NCI-H2171 (cell line): ENCODE measurements at places on chromosomes 5 and 9.

- DNase-seq, result no peak
Observed at GRCh38 chr9:125137200-125137599, 6.1 kb downstream of the SCAI start.

GRCh38 chr5:14367364-14367763 is 214.2 kb upstream of the OTULINL start:
- no peak for DNase-seq

- DNase-seq, result no peak
Observed at GRCh38 chr5:143412661-143413342, 9.3 kb upstream of the NR3C1 start.

DNA sequence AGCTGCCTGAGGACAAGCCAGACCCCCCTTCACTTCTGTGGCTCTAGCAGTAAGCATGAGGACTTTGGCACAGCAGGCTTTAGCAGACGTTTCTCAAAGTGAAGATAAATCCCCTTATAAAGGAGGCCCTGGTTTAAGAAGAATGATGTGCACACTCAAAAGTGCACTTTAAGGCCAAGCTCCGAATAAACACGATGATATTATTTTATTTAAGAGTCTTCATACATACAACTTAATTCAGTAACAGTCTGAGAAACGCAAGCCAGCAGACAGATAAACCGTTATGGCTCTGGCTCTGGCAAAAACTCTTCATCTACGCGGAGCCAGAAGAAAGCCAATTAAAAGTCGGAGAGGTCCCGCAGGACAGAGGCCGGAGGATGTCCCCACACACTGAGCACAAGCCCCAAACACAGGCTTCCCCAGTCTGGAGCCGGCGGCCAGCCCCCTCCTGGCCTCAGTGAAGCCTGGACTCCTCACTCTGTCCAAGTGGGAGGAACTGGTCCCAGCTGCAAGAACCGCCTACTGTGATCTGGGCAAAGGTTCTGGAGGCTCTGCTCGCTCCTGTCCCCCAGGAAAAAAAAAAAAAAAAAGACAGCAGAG is 44.6 kb downstream of the ADAMTS2 start:
- DNase-seq, result no peak

DNA sequence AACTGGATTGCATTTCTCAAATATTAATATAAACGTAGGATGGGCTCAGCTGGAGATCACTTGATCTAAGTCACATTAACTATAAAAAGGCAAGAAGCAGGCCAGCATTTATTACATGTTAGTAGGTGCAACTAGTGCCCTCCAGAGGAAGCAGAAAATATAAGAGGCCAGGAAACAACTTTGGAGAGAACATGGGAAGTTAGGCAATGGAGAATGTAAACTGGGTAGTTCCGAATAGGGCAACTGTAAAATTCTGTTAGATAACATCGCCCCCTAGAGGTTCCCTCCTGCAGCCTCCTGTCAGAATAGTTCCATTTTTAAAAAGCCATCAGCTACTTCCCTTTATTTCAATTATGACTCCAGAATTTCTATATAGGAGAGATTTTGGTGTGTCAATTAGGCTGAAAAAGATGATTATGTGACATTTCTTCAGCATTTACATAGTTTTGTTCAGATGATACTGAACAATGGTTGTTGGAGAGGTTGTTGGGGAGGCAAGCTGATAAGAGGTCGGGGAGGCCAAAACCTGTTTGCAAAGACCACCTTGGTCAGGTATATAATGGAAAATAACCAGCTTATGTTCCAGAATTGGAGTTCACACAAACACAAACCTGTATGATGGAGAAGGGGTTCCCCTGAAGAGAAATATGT is 22.4 kb downstream of the CCL28 start:
- peak; percentile 55 for DNase-seq

- DNase-seq, result no peak
Observed at GRCh38 chr5:157459715-157460599, at the start of gene NIPAL4. NIPAL4 (plus strand) TSS chr5:157460213; CDS start chr5:157460321, 108 bp downstream.

GRCh38 chr5:1488882-1489680 is 34.7 kb downstream of the LPCAT1 start:
- DNase-seq, result no peak

- DNase-seq, result no peak
Observed at GRCh38 chr9:79617395-79617794, 45.6 kb downstream of the TLE4 start.

GRCh38 chr5:73393611-73394489 is 54.7 kb downstream of the FOXD1 start:
- peak; percentile 11 for DNase-seq

DNA sequence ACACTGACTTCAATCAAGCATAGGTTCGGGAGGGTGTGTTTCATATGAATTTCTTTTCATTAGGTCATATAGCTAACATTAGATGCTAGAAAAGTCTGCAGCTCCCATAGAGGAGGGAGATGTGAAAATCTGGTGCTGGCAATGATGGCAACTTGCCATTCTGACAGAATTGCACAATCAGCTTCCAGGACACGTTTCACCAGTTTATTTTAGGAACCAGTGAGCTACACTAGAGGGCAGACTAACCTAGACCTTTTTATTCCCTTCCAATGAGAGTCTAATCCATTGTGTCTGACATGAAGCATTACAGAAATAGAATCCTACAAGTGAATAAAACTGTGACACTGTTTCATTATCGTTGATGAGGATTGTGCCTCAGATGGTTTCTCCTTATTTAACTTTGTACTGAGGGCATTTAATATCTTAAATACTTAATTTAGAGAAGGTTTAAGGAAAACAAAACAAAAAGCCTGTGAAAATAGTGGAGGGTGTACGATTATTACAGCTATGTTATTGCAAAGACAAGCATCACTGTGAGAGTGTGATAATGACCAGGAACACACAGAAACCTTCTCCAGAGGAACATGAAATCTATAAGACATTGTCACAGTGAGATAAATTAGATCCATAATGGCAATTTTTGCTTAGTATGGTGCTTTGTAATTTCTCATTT is 363.3 kb upstream of the RPS23 start:
- peak; percentile 5 for DNase-seq

DNA sequence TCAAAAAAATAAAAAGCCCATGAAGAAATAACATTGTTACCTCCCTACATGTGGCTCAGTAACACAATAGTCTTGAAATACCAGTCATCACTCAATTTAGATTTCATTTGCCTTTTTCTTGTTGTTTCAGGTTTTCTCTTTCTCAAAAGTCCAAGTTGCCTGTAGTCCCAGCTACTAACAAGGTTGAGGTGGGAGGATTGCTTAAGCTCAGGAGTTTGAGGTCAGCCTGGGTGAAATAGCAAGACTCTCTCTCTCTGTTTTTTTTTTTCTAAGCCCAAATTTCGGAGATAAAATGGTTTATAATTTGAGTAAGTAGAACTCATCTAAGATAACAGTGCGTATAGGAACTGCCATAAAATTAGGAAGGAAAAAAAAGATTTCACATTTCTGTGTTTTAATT is 17.5 kb upstream of the NDUFS4 start:
- DNase-seq, result no peak

DNA sequence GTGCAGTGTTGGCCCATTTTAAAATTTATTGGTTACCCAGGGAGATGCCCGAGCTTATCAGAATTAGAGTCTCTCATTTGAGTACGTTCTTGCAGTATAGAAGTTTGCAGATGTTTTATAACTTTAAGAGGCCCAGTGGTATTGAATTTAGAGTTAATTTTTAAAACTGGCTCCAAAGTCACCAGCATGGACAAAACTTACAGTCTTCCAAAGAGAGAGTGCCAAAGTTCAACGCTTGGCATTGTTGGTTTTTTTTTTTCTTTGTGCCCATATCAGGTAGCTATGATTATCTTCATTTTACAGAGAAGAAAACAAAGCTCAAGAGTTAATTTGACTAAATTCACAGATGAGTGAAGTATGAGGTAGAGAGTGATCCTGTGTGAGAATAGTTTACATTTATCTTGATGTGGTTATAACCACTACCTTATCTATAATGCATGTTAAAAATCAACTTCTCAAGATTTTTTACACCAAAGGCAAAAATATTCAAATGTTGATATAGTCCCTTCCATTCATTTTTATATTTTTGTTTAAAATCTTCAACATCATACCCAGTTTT is 273.7 kb upstream of the DMRT1 start:
- DNase-seq, result no peak

- DNase-seq, result no peak
Observed at GRCh38 chr9:89417832-89418473, 80.0 kb downstream of the SEMA4D start.

DNA sequence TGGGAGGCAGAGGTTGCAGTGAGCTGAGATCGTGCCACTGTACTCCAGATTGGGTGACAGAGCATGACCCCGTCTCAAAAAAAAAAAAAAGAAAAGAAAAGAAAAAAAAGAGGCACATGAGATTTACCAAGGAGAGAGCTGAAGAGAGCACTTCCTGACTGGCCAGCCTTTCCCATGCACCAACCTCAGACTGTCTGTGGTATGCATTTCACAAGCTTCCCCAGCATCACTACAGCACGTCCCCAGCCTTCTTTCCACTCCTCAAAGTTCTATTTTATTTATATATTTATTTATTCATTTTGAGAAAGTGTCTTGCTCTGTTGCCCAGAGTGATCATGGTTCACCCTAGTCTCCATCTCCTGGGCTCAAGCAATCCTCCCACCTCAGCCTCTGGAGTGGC is 13.6 kb upstream of the FUBP3 start:
- no peak for DNase-seq

DNA sequence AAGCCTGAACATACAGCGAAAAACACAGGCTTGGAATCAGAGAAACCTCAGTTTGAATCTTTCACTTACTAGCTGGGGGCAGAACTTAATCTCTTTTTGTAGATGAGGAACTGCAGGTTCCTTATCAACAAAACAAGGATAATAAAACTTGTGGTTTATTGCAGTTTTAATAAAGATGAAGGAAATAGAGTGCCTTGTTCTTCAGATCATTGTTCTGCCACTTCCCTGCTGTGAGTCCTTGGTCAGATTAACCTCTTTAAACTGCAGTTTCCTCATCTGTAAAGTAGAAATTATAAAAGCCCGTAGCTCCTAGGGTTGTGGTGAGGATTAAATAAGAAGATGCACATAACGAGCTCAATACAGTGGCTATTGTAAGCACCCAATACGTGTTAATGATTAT is 57.4 kb downstream of the FEM1C start:
- no peak for DNase-seq

- DNase-seq, result no peak
Observed at GRCh38 chr5:23451156-23451555, 56.3 kb upstream of the PRDM9 start.

GRCh38 chr5:178827636-178828035 is 32.1 kb upstream of the ZNF354B start:
- no peak for DNase-seq

- DNase-seq, result no peak
Observed at GRCh38 chr9:111016016-111016415, 22.3 kb downstream of the LPAR1 start.

DNA sequence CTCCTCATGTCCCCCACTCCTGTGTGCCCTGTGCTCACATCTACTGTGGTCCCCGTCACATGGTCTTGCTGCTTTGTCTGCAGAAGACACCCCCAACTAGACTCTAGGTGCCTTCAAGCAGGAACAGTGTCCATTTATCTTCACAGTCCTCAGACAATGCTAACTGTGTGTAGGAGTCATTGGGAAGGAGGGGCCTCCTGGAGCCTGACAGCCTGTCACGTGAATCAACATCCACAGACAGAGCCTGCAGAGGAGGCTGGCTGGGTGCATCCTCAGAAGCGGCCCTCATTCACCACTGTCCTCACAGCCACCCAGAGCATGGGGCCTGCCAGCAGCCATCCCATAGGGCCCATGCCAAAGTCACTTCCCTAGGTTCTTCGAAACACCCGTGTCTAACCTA is 98.7 kb downstream of the MED10 start:
- no peak for DNase-seq

DNA sequence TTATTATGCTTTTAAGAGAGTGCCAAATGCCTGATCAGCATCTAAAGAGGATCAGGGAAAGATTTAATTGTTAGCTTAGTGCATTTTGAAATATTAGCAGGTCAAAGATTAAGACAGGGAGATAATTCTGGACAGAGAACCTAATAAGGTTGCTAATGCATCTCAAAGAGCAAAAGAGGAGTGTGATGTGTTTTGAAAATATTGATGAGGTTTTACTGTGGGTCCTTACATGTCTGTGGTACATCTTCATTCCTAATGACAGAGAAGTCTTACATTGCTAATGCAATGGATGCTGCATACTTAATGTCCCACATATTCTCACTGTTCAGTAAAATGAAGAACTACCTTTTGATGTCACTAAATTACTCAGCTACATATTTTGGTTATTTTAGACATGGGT is 154.1 kb downstream of the TAF11L14 start:
- no peak for DNase-seq

GRCh38 chr5:154333016-154333415 is 112.8 kb upstream of the SAP30L start:
- no peak for DNase-seq

DNA sequence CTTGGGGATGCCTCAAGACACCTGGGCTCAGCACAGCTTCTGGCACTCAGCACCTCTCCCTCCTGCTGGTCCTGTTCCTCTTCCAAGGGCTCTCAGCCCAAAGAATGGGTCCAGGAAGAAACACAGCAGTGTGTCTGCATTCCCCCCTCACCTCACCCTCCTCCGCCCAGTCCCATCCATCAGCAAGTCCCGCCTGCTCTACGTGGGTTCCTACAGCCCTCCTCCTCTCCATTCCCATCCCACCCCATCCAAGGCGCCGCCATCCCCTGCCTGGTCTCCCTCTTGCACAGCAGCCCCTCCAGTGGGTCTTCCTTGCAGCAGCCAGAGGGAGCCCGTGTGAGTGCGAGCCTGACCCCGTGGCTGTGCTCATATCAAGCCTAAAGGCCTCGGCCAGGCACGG is 52.3 kb upstream of the RPL26L1 start:
- no peak for DNase-seq

DNA sequence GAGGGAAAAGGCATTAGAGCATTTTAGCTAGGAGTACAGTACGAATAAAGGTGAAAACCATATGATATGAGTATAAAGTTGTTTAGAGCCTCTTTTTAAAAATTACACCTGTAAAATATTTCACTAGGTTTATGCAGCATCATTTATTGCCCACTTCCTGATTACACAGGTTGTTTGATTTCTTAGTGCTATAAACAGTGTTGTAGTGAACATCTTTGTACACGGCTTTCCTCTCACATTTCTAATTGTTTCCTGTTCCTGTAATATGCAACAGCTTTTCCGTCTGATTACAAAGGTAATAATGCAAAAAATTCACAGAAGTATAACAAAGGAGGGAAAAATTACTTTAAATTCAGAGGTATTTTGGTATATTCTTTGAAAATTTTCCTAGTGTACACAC is 13.0 kb downstream of the STOM start:
- no peak for DNase-seq

- no peak for DNase-seq
Observed at GRCh38 chr5:144028058-144028457, 142.4 kb downstream of the YIPF5 start.

DNA sequence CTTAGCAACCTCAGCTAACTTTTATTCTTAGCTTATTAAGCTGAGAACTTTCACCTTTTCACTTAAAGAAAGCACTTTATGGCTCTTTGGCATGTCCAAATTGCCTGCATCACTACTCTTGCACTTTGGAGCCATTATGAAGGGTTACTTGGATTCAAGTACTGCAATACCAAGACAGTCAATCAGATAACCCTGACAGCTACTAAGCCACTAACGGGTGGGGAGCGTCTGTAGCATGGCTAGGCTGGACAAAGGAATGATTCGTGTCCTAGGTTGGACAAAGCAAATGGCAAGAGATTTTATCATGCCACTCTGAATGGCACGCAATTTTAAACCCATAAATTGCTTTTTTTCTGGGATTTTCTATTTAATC is 39.6 kb downstream of the TRPM6 start:
- DNase-seq, result no peak

- DNase-seq, result no peak
Observed at GRCh38 chr9:19397845-19398244, 11.0 kb upstream of the ACER2 start.

- no peak for DNase-seq
Observed at GRCh38 chr9:134360897-134361296, 34.6 kb downstream of the RXRA start.
